Right cardiac atrium (tissue), 5 donors: ENCODE measurements at places on chromosomes 4 and X.

DNA sequence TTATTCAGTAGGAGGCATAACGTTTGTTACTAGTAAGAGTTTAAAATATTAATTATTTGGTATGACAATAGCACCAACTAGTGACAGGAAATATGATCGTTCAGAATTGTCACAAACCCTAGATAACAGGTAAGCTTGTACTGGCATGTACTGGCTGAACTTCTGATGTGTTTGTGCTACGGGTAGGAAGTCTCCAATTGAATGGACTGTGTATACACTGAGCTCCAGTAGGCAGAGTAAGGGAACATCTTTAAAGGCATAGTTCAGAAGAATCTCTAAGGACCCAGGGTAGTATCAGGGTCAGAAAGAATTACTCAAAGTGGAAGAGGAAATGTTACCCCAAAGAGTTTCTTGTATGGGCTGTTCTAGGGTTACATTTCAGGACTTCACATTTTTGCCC is 230.4 kb downstream of the EDA2R start:
- DNase-seq, result no peak

DNA sequence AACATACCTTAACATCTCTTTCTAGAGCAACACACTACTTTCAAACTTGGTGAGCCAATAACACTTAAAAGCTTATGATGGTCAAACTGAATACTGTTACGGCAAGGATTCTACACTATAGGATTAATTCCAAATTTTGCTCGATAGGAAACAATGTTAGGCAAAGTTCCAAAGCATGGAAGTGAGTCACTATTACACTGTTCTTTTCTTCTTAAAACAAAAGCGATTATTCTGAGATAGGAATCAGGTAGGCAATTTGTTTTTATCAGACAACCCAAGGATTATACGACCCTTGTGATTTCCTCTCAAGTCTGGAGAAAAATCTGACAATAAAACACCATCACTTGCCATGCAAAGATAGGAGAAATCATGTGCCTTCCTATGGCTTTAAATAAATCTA is 81.5 kb downstream of the HUWE1 start:
- DNase-seq, result no peak

GRCh38 chr4:166637816-166638215 is 596.5 kb downstream of the SPOCK3 start:
- DNase-seq, result no peak

- DNase-seq, result no peak
Observed at GRCh38 chr4:36944232-36944631, 300.3 kb upstream of the NWD2 start.

GRCh38 chr4:183636503-183636902 is 22.5 kb downstream of the RWDD4 start:
- DNase-seq, result no peak

DNA sequence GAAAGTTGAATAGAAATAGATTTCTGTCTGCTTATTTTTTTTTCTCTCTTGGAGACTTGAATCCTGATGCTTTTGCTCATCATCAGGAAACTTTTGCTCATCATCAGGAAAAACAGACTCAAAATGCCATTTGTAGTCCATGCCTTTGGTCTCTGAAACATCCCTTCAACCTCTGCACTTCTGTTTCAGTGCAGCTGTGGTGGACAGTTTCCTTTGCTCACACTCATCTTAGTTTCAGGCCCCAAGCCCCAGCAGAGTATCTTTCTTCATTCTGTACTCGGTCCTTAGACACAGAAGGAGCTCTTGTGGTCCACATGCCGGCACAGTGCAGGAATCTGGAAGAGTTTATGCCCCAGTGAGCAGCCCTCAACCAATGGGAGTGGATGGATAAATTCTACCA is 337.9 kb downstream of the PPP3CA start:
- no peak for DNase-seq

DNA sequence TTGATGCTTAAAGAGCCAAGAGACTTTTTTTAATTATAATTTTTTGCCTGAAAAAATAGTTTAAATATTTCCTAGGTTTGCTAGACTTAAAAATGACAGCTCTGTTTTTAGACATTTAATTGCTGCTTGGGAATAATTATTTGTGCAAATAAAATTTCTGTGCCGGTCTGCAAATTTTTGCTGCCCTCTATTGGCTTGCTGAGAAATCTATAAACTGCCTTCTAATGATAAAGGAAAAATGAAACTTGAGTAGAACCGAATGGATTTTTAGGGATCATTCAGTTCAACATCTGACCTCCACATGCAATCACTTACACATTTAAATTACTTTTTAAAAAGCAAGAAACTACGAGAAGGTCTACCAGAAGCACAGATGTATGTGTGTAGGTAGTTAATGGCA is 434.0 kb downstream of the FAM133A start:
- DNase-seq, result no peak

GRCh38 chr4:165855191-165855590 is 17.8 kb upstream of the TLL1 start:
- no peak for DNase-seq

DNA sequence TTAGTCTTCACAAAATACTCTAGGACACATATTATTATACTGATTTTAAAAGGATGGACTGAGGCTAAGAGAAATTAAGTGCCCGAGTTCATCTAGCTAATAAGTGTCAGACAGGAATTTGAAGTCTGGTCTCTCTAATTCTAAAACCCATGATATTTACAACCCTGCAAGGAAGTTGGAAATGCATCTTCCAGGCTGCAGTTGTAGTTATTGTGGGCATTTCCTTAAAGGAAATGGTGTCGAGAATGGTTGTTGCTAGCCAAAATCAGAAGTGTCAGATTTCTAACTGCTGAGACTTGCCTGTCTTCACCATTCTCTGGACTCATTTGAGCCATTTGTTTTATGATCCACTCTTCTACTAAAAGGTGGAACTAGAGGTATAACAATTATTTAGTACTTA is 82.5 kb downstream of the FAT4 start:
- no peak for DNase-seq

DNA sequence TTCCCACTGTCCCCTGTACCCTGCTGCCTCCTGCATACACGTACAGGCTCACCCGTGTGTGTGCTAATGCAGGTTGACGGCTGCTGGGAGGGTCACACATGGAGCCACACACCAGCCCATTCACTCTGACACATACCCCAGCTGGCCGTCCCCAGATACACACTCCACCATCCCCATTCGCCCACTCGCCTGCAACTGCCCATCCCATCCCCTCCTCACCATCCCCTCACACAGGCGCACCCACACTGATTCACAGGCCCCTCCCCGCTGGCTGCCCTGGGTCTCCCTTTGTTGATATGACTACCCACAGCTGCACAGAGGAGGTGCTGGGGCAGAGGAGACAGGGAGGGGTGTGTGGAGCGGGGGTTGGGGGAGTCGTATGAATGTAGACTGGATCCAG is 25.7 kb downstream of the PJA1 start:
- no peak for DNase-seq

DNA sequence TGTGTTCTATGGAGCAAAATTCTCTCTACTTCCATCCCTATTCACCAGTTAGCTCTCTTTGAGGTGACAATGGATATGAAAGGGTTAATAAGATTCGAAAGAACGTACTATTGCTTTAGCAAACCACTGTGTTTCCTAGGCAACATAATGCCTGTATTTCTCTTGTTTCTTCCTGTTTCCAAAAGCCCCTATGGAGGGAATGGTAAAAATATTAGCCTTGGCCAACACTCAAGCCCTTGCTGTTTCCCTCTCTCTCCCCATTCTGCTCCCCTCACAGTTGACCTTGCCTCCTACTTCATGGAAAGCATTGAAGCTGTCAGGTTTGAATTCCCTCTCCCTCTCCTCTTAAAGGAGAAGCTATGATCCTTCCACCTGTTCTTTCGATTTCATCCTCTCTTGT is 9.6 kb upstream of the PGRMC1 start:
- no peak for DNase-seq

DNA sequence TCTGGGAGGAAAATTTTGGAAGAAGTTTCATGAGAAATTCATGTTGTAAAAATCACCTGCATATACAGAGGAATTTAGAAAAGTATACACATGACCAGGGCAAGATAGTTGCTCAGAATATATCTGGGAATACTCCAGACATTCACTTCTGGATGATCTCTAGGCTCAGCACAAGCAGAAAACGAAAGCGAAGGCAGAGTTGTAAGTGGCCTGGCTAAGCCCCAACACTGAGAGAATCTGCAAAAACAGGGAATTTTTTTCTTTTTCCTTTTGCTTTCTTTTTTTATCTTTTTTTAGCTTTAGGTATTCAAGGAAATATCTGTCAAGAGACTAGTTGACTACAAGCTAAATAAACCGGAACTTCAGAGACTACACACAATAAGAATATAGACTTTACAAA is 207.2 kb downstream of the FGF13 start:
- DNase-seq, result no peak

- no peak for DNase-seq
Observed at GRCh38 chr4:86961605-86962295, 26.9 kb downstream of the AFF1 start.

GRCh38 chrX:2401590-2402360 is 99.0 kb downstream of the DHRSX start:
- DNase-seq, result no peak

DNA sequence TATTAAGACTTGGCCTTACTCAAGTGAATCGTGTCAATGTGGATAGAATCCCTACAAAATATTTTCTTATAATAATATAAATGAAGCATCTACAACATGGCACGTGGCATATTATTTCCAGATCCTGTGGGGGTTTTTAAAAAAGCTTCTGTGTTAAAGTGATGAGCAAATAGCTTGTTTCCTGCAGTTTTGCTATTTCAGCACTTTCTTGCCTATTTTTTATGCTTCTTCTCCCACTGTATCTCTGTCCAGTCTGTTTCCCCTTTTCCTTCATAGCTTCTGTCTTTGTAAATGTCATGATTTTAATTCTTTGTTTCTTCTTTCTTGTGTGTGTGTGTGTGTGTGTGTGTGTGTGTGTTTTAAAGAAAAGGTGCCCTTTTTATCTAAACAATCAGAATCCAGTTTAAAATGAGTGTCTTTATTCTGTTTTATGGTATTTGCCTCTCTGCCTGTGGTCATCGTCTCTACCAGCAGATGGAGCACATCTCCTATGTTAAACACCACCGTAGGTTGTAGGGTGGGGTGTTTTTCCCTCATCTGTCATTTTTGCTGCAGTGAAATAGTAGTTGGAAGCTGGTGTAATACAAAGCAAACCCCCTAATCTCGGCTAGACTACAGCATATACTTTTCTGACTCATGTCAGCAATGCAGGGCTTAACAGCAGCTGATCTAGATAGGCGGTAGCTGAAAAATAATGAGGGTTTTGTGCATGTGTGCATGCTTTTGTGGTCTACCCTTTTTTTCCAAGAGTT is 33.1 kb downstream of the FTHL17 start:
- peak; percentile 49 for DNase-seq

GRCh38 chr4:88937081-88937480 is 119.9 kb downstream of the FAM13A start:
- no peak for DNase-seq

DNA sequence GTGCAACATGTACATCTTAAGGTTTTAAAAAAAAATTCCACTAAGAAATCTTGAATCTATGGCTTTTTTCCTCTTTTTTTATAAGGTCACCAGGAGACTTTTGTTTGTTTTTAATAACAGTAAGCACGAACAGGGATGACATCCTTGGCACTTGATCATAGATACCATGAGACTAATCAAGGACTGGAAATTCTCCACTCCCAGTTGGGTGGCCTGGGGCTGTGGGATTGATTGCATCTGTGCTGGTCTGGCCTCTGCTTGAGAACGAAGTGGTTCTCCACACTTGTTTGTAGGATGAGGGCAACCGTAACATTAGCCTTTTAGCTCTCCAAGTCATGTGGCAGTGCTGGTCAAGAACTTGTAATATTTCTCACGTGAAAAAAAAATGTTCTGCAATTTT is 35.4 kb downstream of the SNX25 start:
- DNase-seq, result no peak

DNA sequence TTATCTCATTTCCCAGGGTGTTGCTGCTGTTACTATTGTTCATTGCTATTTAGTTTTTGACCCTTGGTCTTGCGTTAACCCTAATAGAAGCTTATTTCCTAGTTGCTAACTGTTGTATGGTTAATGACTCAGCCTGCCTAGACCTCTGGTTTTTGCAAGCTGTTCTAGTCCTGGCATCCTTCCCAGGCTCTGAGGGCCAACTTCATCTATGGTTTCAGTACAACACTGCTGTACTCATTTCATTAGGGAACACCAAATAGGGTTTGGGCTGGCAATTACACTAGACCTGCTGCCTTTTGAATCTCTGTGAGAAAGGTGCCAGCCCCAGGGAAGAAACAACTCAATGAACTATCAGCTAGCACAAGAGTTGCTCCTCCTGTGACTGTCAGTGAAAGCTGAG is 59.6 kb downstream of the DCX start:
- peak; percentile 26 for DNase-seq

DNA sequence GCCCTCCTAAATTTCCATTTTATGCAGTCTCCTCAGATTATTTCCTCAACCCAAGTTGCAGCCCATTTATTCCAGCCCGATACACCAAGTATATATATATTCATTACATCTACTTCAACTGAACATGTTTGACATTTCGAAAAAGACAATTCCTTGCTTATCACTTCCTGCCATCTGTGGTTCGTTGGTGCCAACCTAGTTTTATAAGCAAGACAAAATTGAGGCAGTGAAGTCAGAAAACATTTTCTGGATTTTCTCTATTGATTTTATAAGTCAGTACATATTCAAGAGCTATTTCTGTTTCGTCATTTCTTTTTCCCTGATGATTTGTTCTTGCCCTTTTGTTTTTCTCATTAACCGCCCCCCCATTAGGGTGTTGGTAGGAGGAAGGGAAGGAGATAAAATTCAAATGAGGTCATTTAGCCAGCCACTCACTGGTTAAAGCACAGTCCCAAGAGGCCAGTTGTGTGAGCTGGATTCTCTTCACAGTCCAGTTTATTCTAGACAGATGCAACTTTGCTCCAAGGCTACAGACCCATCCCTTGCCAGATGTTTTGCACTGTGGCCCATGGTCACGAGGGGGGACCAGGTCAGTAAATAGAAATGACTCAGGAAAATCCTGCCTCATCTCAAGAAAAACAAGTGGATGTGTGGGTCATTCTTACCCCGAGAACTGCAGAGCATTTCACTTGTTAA is 20.3 kb upstream of the VEGFD start:
- peak; percentile 44 for DNase-seq

DNA sequence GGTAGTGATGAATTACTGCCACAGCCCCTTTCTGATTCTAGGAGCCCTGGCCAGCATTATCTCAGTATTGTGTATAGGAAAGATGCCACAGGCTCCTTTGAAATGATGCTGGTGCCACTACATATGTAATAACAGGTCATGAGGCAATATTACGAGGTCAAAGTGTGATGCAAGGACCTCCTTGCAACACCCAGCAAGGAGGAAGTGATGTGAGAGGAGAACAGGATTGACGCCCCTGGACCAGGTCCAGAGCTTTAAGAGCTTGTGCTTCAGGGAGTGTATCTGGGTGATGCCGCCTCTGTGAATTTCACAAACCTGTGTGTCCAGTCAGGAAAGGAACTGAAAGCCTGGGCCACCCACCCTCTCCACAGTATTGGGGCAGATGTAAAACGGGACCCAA is 261.8 kb downstream of the MID1IP1 start:
- DNase-seq, result peak; percentile 37
